ENCODE measurements at places on chromosomes 5 and 9.

GRCh38 chr5:112906637-112907036, 15.4 kb downstream of the REEP5 start:
- DNase-seq, result no peak

GRCh38 chr9:113428062-113428615, 17.6 kb downstream of the C9orf43 start:
- DNase-seq, result no peak

- no peak for DNase-seq
These were observed 6.9 kb downstream of the MEGF10 start for GRCh38 chr5:127297348-127298035.

- DNase-seq, result no peak
These were observed 192.6 kb upstream of the RASA1 start for GRCh38 chr5:87074934-87075541.

GRCh38 chr5:6110441-6111005, 267.8 kb downstream of the MED10 start:
- DNase-seq, result no peak

- DNase-seq, result no peak
These were observed 22.5 kb downstream of the FOXD1 start for GRCh38 chr5:73426034-73426433.

DNA sequence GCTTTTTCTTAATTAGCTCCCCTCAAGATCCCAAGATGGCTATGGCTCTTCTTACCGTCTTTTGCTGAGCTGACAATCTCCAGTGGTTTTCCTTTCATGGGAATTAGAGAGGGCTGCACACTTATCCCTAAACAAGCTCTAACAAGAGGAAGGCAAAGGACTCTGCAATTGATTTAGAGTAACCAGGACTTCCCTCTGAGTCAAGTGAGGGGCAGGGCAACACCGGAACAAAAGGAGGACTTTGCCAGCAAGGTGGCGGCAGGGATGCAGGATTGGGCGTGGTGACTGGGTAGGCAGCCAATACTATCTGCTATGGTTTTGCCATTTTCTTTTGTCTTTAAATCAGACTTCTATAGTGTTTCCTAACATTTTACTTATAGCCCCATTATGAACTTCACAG, 9.8 kb downstream of the SLC44A1 start:
- no peak for DNase-seq

- DNase-seq, result no peak
These were observed 72.5 kb downstream of the MRPS30 start for GRCh38 chr5:44881266-44881665.

DNA sequence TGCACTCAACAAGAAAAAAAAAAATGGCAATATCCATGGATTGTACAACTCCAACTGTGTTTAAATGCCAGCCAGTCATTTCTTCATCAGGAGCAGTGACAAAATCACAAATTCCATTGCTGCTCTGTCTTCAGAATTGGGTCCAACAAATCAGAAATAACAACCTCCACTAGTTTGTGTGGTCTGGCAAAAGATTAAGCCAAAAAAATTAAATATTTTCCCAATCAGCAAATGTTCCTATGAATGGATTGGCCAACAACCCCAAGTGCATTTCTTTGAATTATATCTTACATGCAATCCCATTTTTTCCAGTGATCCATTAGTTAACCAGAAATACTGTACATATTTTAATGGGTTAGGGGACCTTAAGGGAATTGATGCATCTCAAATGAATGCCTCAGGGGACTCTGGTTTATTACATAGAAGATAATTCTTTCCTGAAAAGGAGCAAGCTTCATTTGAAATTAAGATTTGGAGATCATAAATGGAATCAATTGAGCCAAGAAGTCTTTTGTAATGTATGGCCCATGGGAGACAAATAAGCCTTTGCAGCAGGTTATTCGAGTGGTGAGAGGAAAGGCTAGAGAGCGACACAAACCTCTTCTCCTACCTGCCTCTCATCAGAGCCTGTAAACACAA, 131.8 kb downstream of the TLE1 start:
- no peak for DNase-seq

- DNase-seq, result no peak
These were observed 266.5 kb upstream of the EFNA5 start for GRCh38 chr5:107937204-107937603.

Measured in brain pericyte (primary cell).